ENCODE measurements at places on chromosomes 12 and 14. TPM values are rescaled to one million over a fixed set of nuclear protein-coding genes. Genes with fewer than 3 reads are reported as not detected.

The B4GALNT1 gene
- total RNA-seq, result 0.40 TPM

The GDF3 gene
- total RNA-seq, result not detected

The LRCOL1 gene
- not detected for total RNA-seq

The IFI27L2 gene
- 59.3 TPM for total RNA-seq

The CIROP gene
- not detected for total RNA-seq

GRCh38 chr12:71456316-71456715 lies 16.7 kb downstream of the LGR5 start:
- no peak overlapping the region for H3K27ac ChIP-seq
- no peak overlapping the region for H3K4me3 ChIP-seq
- no peak for DNase-seq
- H3K36me3 ChIP-seq, result peaks cover 4% of the 10 kb centered on the region

- H3K27ac ChIP-seq, result no peak overlapping the region
- H3K27me3 ChIP-seq, result no peaks in the 10 kb centered on the region
- DNase-seq, result no peak
- H3K36me3 ChIP-seq, result peaks cover 7% of the 10 kb centered on the region
- no peak overlapping the region for H3K4me3 ChIP-seq
- peaks cover 25% of the 10 kb centered on the region for H3K4me1 ChIP-seq
Measured at GRCh38 chr12:1047898-1048660, 57.1 kb downstream of the ERC1 start.

DNA sequence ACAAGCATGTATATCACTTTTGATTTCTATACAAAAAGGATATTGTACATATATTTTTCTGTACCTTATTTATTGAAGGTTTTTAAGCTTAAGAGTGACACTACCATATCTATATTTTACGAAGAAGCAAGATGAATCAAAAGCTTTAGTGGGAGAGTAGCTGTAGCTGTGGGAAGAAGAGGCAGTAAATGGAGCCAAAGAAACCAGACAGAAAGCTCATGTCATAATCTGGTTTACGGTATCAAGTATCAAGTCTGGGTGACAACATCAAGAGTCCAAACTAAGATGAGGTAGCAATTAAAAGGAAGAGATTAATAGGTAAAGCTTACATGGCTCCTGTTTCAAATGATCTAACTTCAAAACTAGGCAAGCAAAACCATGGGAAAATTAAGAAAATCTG lies 54.8 kb downstream of the CEP83 start:
- H3K27ac ChIP-seq, result peak overlapping the region; percentile 60
- no peak for DNase-seq
- no peak overlapping the region for H3K4me3 ChIP-seq
- H3K4me1 ChIP-seq, result peaks cover 10% of the 10 kb centered on the region

Data from MCF 10A (cell line).